GM18507 (cell line): ENCODE measurements at places on chromosomes 2 and 18.

DNA sequence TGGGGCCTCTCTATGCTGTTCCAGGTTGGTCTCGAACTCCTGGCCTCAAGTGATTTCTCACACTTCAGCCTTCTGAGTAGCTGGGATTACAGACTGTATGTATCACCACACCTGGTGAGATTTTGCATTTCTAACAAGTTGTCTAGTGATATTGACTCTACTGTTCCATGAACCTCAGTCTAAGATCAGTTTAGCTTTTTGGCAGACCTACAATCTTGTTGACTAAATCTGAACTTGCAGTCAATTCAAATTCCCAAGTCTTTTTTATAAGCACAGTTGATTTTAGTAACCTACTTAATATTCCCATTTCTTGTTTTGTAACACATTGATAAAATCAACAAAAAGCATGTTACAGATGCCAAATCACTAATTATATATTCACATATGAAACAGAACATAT is 266.1 kb upstream of the CYP26B1 start:
- no peak for DNase-seq

DNA sequence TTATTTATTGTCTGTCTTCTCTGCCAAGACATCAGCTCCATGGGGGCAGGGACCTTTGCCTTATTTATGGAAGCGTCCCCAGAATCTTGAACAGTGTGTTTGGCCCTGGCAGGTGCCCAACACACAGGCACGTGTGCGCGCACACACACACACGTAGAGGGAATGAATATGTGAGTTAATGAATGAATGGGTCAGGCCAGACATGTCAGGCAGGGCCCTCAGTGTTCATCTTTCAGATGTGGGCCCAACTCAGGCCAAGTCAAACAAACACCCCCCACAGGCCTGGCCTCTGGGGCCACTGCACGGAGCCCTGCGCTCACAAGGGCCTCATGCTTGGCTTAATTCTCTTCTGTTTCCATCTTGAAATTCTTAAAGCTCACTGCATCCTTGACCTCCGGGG is 54.1 kb downstream of the DYSF start:
- no peak for DNase-seq

- DNase-seq = no peak
Measured at GRCh38 chr2:234670806-234671205, 173.9 kb upstream of the ARL4C start.

DNA sequence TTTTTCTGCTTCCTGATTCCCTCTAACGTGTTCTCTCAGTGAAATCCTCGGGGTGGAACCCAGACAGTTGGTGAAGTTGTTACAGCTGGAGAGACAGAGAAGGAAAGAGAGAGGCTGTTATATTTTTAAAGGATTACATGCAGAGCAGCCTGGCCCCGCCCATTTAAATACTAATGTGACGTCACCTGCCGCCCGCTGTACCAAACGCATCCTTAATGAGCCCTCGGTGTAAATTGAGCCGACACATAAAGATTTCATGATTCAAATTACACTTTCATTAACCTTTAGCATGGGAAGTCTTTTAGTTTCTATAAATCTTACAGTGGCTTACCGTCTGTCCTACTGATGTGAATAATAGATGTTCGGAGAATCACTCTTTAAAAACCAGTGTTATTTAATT is 164.0 kb upstream of the SIX3 start:
- no peak for DNase-seq

- no peak for DNase-seq
Measured at GRCh38 chr2:98822301-98823164, 91.6 kb upstream of the MGAT4A start.

DNA sequence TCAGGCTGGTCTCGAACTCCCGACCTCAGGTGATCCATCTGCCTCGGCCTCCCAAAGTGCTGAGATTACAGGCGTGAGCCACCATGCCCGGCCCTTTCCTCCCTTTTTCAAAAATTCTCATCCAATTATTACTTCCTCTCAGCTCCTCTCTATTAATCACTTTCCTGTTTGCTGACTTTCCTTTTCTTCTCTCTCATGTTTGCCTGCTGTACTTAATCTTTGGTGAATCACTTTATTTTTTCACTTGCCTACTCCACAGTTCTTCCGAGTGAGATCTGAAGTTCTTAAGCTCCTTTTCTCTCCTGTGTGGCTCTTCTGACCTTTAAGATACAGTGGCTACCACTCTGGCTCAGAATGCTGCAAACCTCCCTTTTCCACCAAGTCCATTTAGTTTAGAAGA is 126.3 kb upstream of the SERTAD2 start:
- DNase-seq = no peak

- no peak for DNase-seq
Measured at GRCh38 chr2:9093324-9093723, 89.8 kb upstream of the MBOAT2 start.

DNA sequence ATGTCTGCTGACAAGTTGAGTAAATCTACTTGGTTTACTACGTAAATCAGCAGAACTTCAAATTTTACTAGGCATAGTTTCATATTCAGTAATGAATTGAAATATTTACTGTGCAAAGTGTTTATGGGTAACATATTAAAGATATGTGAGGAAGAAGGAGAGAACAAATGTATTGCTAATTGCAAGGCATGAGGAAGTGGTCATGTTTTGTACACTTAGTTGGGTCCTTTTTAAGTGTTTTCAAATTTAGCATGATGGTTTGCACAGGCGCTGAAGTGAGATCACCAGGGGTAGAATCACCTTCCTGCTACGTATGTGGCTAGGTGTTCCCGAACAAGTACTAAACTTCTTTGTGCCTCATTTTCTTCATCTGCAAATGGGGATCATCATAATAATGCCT is 1534.4 kb downstream of the LRP1B start:
- no peak for DNase-seq

DNA sequence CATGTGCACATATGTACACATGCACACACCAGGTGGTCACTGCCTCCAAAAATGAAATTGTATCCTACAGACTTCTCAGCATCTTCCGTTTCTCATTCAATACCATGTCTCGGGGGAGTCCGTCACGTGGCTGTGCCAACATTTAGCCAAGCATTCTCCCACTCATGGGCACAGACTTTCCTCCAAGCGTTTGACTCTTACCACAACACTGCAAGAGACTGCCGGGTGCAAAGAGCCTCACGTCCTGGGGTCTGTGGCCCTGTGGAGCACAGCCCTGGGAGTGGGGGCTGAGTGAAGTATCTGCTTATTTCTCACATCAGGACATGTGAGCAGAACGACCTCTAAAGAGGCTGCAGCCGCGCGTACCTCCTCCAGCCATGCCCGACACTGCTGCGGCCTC is 28.0 kb downstream of the HDAC4 start:
- DNase-seq = no peak

DNA sequence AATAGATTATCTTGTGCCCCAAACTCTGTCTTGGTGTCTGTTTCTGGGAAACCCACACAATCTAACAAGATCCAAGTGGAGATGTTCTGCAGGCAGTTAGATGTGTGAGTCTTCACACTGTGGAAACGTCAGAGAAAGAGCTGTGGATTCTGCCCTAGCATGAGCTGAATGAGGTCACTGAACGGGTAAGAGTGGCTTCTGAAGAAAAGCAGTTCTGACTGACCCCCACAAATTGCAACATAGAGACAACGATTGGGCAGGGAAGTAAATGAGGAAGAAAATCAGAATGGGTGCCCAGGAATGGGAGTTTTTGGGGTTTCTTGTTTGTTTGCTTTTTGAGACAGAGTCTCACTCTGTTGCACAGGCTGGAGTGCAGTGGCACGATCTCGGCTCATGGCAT is 12.9 kb upstream of the RPL37A start:
- no peak for DNase-seq

- no peak for DNase-seq
Measured at GRCh38 chr2:227855440-227855839, 16.0 kb upstream of the DAW1 start.

DNA sequence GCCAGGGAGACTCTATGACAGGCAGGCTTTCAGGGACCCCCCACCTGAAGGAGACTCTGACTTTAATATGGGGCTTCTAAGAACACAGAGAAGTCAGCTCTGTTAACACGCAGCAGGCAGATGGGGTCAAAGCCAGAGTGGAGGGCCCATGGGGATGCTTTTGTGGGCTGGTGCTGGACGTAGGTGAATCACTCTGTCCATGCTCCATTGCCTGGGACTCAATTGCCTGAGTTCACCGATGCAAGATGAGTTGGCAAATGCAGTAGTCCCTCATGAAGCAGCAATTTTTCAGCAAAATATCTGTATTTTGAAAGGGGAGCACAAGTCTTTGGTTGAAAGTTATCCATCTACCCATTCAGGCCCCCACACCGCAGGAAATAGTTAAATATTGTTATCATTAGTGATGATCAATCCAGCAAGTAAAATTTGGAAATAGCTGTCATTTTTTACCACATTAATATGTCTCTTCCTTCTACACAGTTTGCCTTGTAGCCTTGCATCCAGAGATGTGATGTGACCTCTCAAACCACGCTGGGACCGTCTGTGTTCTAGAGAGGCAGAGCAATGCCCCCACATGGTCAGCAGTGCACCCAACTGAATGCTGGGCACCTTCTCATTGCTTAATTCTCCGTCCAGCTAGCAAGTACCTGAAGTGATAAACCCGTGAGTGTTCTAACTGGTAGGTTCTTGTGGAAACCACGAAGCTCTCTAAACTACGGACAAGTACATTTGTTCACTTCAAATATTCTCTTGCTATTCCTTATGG is 34.8 kb upstream of the FAM110C start:
- DNase-seq = no peak

DNA sequence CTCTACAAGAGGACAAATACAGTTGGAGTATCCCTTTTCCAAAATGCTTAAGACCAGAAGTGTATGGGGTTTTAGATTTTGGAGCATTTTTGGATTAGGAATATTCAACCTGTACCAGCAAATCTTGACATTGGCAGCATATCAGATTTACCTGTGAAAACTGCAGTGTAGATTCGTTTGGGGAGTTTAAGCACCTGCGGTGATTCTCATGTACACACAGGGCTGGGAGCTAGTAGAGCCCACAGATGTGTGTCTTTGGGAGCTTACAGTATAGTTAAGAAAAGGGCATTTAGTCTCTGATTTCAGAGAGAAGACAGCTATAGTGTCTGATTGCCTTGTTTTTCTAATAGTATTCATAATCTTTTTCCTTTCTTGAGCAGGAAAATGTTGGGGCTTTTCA is 30.1 kb downstream of the PTCD3 start:
- no peak for DNase-seq

DNA sequence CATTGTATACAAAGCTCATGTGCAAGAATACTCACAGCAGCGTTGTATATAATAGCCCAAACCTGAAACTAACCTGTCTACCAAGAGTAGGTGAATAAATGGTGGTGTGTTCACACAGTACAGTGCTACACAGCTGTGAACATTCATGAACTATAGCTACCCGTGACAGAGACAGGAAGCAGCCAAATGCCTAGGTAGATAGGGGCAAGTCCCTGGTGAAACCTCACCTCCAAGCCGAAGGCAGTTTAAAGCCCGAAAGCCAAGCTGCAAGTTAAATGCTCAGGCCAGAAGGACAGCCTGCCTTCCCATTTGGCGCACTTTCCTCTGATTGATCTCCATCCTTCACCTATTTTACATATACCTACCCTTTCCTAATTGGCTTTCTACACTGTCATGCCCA is 36.5 kb upstream of the IMPA2 start:
- DNase-seq = no peak

GRCh38 chr2:80073134-80073561 is 231.4 kb downstream of the LRRTM1 start:
- peak; percentile 1 for DNase-seq

- DNase-seq = no peak
Measured at GRCh38 chr2:48118895-48119294, 212.6 kb upstream of the FBXO11 start.

DNA sequence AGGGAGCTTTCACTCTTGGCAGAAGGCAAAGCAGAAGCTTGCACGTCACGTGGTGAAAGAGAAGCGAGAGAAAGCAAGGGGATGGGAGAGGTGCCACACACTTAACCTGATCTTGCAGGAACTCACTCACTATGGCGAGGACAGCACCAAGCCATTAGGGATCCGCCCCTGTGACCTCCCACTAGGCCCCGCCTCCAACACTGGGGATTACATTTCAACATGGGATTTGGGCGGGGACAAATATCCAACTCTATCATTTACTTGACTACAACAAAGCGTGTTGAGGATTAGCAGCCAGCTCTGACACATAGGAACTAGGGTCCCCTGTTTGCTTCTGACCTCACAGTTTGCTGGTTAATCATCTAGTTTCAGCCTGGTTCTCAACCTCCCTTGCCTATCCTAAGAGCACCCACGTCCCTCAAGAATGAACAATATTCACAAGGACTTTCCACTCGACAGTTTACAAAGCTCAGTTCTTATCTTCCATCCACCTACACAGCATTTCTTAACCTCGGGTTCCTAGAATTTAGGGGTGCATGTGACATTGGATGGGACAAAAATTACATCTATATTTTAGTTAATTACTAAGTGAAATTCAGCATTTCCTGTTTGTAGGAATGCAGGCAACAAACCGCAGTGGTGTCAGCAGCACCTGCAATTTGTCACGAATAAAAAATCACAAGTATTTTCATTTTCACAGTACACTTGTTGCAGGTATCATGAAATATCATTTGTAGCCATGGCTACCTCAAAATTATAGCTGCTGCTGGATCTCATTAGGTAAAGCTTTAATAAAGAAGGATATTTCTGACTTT is 36.0 kb downstream of the LBH start:
- no peak for DNase-seq

GRCh38 chr2:238379096-238379810 is 47.5 kb upstream of the ASB1 start:
- no peak for DNase-seq

DNA sequence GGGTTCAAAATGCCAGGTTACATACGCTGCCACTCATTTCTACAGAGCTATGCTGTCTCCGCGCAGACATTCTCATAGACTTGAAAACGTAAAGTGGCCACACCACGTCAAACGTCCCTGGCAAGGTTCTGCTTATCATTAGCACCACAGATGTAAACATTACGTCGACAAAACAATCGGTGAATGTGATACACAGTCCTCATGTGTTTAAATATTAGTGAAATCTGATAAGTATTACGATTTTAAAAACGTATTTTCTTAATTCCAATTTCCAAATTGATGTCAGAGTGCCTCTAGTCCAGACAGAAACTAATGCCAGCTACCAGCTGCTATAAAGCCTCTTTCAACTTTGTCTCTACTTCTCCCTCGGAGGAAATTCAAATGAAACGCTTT is 1.2 kb downstream of the STK17B start:
- no peak for DNase-seq

GRCh38 chr2:221103930-221104329 is 468.2 kb downstream of the EPHA4 start:
- DNase-seq = no peak

- DNase-seq = no peak
Measured at GRCh38 chr2:129857200-129857599, 122.3 kb upstream of the RAB6C start.

- no peak for DNase-seq
Measured at GRCh38 chr18:31101183-31102024, 817 bp downstream of the DSC2 start.

GRCh38 chr2:203600286-203600685 is 65.2 kb upstream of the RAPH1 start:
- no peak for DNase-seq

- DNase-seq = no peak
Measured at GRCh38 chr2:65420712-65421431, 11.5 kb downstream of the SPRED2 start.

- DNase-seq = no peak
Measured at GRCh38 chr2:132538331-132538855, 121.8 kb downstream of the GPR39 start.

GRCh38 chr2:33213244-33213643 is 263.2 kb upstream of the RASGRP3 start:
- DNase-seq = no peak
